ENCODE measurements at places on chromosomes 13 and 19.

- no peak for DNase-seq
Observed at GRCh38 chr13:97798171-97798821, 155.2 kb upstream of the IPO5 start.

DNA sequence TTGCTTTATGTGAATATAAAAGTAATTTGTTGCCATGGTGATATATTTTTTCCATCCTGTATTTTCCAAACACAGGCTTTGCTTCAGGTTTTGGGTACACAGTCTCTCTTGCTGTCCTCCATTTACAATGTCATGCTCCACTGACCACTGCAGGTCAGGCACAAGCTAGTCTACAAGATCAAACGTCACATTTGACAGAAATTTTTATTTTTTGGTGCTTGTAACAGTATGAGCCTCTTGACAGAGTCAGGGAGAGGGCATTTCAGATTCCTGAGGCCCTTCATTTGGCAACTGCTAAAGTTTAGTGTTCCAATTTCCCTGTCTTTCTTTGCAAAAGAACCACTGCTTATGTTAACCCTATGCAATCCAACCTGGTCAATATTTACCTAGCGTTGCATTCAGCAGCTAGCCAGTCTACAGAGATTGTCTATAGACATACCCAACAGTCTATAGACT lies 175.0 kb downstream of the RFC3 start:
- no peak for DNase-seq

DNA sequence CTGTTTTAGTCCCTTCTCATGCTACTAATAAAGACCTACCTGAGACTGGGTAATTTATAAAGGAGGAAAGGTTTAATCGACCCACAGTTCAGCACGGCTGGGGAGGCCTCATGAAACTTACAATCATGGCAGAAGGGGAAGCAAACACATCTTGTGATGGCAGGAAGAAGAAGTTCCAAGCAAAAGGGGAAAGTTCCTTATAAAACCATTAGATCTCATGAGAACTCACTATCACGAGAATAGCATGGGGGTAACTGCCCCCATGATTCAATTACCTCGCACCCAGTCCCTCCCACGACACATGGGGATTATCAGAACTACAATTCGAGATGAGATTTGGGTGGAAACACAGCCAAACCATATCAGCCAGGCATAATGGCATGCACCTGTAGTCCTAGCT lies 13.0 kb upstream of the STRN4 start:
- no peak for DNase-seq

DNA sequence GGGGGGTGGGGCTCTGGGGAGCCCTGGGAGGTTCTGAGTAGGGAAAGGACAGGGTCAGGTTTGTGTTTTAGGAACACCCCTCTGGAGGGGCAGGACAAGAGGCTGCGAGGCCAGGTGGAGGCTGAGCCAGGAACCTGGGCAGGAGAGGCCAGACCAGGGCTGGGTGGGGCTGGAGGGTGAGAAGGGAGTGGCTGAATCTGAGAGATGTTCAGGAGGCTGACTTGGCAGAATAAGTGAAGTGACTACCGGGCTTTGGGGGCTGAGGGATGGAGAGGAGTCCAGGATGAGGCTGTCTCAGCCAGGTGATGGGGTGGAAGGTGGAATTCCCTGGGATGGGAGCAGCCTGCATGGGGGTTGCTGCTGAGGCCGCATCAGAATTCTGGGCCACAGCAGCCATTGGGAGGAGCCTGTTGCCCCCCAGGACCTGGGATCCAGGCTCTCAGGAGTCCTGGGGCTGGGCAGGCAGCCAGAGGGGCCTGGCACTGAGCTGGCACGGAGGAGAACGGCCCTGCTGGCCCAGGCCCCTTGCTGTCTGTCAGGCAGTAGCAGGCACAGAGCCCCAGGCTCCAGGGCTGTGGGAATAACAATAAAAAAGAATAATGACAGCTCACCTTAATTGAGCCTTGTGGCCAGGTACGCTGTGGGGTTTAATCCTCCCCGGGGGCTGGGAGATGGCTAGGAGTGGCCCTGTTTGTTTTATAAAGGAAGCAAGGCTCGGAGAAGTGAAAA lies 3.3 kb downstream of the PPP5C start:
- no peak for DNase-seq

DNA sequence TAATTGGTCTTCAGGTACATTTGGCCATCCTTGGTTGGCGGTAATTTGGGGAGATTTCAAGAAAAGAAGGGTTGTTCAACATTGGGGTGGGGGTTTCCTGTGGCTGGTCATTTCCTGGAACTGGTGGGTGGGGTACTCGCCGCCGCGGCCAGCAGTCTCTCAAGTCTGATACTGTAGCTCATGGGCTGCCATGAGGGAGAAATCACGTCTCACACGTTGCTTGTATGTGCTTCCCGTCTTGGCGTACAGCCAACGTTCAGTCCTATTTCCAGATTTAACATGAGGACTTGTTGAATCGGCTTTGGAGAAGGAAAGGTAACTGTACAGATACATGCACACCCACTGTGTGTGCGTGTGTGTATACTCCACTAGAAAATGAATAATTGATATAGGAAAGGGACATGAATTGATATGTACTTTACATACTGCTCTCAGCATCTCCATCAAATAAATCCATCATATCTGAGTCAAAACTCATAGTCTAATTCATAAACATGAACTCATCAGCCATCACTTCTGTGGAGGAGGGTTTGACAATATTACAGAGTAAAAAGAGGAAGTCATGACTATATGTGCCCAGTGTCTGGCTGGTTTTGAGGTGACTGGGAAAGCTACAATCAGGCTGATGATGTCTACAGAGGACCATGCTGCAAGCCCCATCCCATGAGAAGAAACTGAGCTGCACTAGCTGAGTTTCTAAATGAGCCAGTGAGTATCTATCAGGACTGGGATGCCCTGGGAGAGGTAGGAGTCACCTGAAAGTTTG lies 418.1 kb downstream of the TSHZ3 start:
- DNase-seq = no peak

GRCh38 chr13:40590112-40590862 lies 76.2 kb downstream of the FOXO1 start:
- no peak for DNase-seq

GRCh38 chr19:40253611-40254092 lies 27.2 kb upstream of the CCNP start:
- DNase-seq = no peak

- no peak for DNase-seq
Observed at GRCh38 chr13:31717583-31717982, 21.7 kb upstream of the RXFP2 start.

- DNase-seq = peak; percentile 8
Observed at GRCh38 chr19:8360196-8360595, 3.8 kb upstream of the ANGPTL4 start.

All from Right ventricle myocardium superior (tissue), 1 donor.